ENCODE measurements at places on chromosomes 5 and 9.

- no peak for DNase-seq
These were observed 9.6 kb downstream of the FBXW2 start for GRCh38 chr9:120783602-120784047.

- DNase-seq: no peak
These were observed 29.5 kb upstream of the MYORG start for GRCh38 chr9:34406219-34406618.

DNA sequence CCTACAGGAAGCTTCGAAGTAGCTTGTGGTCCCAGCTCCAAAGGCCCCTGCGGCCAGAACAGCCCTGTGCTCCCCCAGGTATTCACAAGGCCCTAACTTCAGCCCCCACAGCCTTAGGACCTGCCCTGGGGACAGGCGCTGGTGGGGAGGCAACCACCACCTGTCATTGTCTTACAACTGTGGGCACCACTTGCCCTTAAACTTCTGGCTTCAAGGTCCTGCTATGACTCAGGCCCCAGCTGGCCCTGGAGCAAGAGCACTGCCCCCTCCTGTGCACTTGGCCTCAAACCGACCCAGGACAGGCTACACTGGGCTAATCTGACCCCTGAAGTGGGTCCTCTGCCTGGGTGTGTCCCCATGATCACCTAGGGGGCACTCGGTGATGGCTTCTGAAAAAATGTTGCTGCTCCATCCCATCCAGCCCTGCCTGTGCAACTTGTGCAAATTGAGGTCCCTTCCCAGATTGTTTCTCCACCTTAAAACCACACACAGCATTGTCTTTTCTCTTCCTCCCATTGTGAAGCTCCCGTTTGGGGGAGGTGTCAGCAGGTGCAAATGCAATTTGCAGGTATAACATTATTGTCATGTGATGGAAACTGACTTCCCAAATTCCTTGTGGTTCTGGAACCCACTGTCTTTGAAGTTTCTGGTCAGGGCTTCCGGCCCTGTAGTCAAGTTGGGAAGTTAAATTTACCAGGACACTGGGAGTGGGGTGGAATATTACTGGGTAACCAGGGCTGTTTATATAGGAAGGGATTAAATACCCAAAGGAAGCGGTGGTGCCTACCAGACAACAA is 1.1 kb upstream of the PROB1 start:
- DNase-seq: no peak

- no peak for DNase-seq
These were observed 272.4 kb downstream of the SLF1 start for GRCh38 chr5:94890907-94891306.

DNA sequence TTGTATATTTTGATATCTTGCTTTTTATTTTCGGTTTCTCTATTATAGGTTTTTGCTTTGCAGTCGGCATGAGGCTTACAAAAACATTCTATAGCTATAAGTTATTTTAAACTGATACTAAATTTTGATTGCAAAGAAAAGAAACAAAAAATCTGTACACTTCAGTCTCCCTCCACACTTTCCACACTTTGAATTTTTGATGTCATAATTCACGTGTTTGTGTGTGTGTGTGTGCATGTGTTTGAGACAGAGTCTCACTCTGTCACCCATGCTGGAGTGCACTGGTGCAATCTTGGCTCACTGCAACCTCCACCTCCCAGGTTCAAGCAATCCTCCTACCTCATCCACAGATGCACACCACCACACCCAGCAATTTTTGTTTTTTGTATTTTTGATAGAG is 124.9 kb downstream of the MRPS30 start:
- no peak for DNase-seq

DNA sequence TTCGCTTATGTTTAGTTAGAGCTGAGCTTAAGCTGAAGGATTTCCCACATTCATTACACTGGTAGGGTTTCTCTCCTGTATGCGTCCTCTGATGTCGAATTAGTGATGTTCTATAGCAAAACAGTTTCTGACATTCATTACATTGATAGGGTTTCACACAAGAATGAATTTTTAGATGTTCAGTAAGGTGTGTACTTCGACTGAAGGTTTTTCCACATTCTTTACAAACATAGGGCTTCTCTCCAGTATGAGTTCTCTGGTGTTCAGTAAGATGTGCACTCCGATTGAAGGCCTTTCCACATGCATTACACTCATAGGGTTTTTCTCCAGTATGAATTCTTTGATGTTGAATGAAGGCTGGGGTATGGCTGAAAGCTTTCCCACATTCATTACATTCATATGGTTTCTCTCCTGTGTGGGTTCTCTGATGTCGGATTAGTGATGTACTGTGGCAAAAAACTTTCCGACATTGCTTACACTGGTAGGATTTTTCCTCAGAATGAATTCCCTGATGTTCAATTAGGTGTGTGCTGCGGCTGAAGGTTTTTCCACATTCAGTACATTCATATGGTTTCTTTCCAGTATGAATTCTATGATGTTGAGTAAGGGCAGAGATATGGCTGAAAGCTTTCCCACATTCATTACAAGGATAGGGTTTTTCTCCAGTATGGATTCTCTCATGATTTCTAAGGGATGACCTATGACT is 14.6 kb downstream of the ZNF883 start:
- no peak for DNase-seq

DNA sequence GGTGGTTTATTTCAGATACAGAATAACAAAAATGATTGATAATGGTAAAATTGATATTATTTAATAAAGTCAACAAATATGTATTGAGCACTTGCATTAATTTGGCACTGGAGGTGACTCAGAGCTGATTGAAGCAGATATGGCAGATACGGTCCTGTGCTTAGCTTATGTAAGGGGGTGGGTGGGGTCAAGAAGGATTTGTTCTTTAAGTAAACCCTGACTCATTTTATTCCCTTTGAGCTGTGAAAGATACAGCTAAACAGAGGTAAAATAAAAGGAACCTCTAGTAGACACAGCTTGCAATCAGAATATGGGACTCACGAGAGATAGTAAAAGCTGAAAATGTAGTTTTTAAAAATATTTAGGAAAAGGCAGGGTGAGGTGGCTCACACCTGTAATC is 201.3 kb upstream of the CLINT1 start:
- no peak for DNase-seq

- DNase-seq: no peak
These were observed 22.0 kb upstream of the EPB41L4B start for GRCh38 chr9:109342878-109343277.

GRCh38 chr5:125059255-125060002 is 313.0 kb upstream of the ZNF608 start:
- DNase-seq: peak; percentile 47

GRCh38 chr5:1001406-1002270 is 7.0 kb upstream of the NKD2 start:
- DNase-seq: no peak

DNA sequence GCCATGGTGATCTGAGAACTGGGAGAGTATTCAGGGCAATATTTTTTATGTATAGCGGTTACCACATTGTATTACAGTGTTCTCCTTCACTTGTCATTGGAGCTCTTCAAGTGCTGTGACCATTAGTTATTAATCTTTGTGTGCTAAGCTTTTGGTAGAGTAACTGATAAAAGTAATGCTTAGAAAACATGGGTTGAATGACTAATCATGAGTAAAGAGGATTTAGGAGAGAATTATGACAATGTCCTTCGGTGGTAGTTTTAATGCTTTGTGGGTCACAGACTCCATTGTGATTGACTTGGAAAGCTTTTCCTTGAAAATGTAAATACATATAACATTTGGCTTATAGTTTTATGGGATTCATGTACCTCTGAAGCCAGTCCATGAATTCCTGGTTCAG is 21.4 kb downstream of the TGFBR1 start:
- DNase-seq: no peak

DNA sequence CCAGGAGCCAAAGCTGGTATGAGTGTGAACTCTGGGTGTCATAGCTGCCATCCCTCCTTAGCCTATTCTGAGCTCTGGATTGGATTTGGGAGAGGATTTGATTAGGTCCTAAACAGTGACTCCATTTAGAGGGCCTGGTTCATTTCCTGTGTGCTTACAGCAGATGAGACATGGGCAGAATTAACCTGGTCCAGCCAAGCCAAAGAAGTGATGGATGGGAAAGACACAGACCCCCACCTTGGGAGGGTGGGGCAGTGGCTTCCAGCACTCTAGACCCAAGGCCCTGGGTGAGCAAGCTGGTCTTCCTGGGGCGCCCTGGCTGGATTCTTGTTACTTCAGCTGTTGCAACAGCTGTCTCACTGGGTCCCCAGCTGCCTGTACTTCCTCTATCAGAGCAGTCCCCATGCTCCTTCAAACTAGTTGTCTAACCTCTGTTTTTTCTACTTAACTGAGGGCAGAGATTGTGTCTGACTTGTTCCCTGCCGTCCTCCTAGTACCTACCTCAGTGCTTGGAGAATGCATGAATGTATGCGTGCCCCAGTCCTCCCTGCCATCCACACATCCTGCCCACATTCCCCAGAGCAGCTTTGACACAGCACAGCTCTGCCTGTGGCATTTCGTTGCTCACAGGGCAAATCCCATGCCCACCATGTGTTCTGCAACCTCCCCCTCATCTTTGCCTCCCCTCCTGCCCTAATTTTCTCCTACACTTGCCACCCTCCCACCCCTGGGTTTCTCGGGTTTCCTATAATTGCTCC is 115.9 kb downstream of the RGS3 start:
- DNase-seq: no peak

- DNase-seq: no peak
These were observed 65.9 kb downstream of the ITGA1 start for GRCh38 chr5:52853650-52854049.

GRCh38 chr5:178940569-178941360 is at the start of gene ZNF454:
Gene ZNF454, plus strand, starts transcription at chr5:178941198. Its CDS starts 1,594 bp downstream, at chr5:178942792.
- peak; percentile 72 for DNase-seq
